ENCODE measurements at places on chromosomes 3 and 15.

DNA sequence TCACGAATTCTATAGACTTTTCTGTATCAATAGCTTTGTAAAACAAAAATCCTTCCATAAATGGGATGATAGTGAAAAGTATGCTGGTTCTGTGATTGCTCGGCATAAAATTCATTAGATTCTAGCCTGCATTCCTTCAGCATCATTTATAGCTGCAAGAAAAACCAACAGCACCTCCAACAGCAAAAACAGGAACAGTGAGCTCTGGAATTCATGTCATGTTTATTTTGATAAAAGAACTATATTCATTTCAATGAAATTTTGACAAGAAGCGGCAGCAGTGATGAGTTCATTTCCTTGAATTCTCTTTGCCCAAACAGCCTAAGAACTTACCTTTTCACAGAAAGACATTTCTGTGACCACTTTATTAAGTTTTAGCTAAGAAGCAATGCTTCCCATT, 515.2 kb upstream of the CCDC54 start:
- DNase-seq: no peak

- no peak for DNase-seq
Observed at GRCh38 chr3:150636258-150636657, 33.1 kb downstream of the SELENOT start.

DNA sequence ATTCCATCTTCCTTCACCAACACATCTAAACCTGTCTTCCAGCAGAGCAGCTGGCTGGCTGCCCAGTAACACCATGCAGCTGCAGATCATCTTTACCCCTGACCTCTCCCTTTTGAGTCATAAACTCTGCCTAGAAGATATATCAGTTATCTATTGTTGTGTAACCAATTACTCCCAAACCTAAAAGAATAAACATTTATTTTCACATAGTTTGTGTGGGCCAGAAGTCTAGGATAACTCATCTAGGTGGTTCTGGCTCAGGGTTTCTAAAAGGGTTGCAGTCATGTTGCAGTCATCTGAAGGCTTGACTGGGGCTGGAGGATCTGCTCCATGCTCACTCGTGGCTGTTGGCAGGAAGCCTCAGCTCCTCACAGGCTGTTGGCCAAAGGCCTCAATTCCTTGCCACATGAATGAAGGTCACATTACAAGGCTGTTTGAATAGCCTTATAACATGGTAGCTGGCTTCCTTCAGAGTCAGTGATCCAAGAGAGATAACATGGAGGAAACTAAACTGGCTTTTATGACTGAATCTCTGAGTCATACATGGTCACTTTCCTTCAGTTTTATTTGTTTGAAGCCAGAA, 92.8 kb downstream of the GOLIM4 start:
- DNase-seq: no peak

- no peak for DNase-seq
Observed at GRCh38 chr15:85564686-85565085, 184.3 kb downstream of the AKAP13 start.

DNA sequence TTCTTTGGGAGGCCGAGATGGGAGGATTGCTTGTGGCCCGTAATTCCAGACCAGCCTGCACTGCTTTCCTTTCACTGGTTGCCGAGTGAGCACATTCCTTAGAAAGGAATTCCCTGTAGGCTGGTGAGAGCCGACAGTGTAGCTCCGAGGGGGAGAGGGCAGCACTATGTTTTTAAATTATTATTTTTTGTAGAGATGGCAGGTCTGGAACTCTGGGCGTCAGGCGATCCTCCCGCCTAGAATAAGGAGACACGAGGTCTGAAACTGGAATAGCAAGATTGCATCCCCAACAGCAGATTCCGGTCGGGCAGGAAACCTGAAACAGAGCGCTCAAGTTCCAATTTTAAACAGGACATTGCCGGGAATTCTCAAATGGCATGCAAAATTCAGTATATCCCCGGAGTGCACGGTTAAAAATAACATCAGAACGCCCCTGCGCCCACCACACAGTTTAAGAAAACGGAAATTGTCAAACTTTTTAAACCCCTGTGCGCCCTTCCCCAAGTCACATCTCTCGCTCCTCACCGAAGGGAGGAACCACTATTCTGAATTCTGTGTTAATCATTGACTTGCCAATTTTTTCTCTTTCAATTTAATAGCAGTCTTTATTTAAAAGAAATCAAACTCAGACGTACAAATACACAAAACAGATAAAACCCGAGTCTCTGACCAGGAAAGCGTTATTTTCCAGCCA, 643 bp upstream of the RNU5B-1 start:
- no peak for DNase-seq

DNA sequence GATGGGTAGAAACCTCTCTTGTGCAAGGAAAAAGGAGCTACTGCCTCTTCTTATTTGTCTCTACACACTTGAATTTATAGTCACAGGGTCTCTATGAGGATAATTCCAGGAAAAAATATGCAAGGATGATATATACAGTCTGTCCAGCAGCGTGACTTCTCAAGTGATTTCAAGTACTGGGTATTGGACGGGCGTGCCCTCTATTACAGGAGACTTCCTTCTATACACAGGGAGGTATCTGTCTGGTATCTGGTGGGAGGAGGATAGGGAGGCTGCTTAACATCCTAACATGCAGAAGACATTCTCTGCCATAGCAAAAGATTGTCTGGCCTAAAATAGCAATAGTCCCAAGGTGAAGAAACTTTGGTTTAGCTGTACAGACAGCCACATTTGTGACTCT, 146.1 kb downstream of the TPRG1 start:
- no peak for DNase-seq

- no peak for DNase-seq
Observed at GRCh38 chr3:194197981-194198695, 62.2 kb downstream of the HES1 start.

DNA sequence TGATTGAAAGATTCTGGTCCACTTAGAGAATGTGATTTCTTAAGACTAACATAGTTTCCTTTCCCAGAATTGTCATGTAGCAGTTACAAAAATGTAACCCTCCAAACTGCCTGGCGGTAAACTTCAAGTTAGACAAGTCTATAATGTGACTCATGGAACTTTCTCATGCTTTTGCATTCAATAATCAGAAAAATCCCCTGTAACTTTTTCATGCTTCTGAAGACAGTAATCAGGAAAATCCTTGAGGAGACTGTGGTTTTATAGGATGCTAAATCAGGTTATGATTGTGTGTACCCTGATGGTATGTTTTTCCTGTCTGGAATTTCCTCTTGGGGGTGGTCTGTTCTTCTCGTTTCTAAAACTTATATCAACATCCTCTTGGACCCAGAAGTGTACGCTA, 74.0 kb upstream of the RARB start:
- DNase-seq: no peak

GRCh38 chr15:101694261-101694660, 30.0 kb downstream of the TARS3 start:
- DNase-seq: no peak

GRCh38 chr15:94231723-94232468, 535 bp downstream of the MCTP2 start:
- no peak for DNase-seq

GRCh38 chr15:95304151-95304946, 1026.2 kb upstream of the NR2F2 start:
- no peak for DNase-seq

- DNase-seq: no peak
Observed at GRCh38 chr3:53175613-53176540, 14.9 kb downstream of the PRKCD start.

DNA sequence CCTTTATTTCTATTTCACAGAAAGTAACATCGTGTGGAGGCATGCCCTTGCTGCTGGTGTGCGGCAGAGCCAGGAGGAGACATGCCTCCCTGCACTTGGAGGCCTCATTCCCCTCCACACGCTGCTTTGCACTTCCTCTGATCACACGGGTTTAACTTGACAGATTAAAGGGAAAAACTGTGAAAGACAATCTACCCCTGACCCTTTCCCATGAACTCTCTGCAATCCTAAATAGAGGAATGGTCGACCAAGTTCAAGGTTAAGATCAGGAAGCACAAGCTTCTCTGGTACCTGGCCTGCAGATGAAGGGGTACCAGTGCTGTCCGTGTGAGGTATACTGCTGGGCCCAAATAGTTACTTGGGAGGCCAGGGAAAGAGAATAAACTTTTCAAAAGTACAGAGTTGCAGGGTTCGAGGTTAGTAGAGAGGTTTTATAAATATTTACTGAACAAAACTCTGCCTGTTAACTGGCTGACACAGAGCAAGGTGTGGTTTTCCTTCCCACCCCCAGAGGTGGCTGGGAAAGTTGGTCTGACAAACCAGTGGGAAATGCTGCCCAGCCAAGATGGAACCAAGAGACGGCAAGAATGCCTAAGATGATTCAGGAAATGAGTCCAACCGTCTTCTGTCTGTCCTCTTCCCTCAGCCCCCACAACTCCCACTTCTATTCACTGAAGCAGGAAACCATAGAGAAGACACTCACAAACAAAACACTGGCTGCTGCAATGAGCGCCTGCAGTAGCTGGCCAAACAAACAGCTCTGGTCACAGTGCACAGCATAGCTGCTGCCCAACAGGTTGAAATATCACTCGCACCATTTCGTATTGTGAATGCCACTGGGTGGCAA, 79.6 kb downstream of the IGF2BP2 start:
- DNase-seq: no peak

DNA sequence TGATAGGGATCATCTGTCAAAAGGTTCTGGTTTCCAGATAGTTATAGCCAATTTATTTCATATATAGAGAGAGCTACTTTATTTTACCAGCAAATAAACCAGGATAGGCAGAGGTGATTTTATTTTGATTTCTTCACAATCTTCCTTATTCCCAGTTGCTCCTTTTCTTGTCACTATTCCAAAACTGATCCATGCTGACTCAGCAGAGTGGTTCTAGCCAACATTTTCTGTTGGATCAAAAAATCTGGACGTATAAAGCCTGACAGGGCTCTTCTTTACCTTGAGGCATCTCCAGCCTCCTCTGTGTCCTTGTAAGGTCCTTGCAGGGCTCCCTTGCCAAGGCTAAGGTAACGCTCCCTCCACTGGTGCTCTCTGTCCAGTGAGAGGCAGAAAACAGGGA, 15.8 kb downstream of the HDC start:
- no peak for DNase-seq

DNA sequence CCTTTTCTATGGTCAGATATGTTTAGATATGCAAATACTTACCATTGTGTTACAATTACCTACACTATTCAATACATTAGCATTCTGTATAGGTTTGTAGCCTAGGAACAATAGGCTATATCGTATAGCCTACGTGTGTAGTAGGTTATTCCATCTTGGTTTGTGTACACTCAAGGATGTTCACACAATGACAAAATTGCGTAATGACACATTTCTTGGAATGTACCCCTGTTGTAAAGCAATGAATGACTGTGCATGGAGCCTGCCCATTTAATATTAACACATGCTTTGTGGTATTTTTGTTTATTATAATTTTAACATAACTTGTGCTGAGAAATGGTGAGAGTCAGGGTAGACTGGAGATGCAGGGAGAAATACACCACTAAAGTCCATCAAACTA, 154.9 kb downstream of the LEKR1 start:
- no peak for DNase-seq

GRCh38 chr15:62164014-62164395, 1.1 kb downstream of the C2CD4B start:
- no peak for DNase-seq

DNA sequence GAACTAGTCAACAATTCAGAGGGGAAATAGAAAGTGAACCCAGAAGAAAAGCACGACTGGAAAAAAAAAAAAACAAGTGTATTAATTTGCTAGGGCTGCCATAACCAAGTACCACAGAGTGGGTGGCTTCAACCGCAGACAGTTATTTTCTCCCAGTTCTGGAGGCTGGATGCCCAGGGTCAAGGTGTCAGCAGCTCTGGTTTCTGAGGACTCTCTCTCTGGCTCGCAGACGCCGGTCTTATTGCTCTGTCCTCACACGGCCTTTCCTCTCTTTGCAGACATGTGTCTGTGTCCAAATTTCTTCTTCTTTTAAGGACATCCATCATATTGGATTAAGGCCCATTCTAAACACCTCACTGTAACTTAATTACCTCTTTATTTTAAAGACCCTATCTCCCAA, 291.8 kb downstream of the XXYLT1 start:
- no peak for DNase-seq

DNA sequence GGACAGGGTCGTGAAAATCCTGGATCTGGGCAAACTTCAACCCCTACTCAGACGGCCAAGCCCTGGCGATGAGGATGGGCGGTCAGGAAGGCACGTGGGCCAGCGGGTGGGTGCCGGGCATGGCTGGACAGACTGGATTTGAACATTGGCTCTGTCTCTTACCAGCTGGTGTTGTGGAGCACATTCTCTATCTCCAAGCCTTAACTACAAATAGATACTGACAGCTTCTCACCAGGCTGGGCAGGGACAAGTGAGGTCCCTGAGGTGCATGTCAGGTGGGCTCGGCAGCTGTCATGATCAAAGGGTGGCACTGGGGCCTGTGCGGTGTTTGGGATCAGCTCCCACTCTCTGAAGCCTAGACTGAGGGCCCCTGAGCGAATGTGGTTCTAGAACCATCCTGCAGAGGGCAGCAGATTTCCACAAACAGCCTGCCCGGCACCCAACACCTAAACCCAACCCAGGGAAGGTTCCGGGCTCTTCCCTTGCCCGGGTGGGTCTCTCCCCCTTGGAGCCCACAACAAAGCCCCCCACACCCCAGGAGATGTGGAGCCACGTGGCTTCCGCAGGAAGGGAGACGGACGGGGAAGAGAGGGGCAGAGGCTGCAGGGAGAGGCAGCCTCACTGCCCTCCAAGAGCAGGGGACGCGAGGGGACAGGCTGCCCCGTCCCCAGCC, 58.4 kb downstream of the RGMA start:
- DNase-seq: peak; percentile 38

Data from stimulated activated naive CD4-positive, alpha-beta T cell treated with Interleukin-2 at 50 U/mL for 16 hours (primary cell).